Stimulated activated CD8-positive, alpha-beta memory T cell treated with anti-CD3 and anti-CD28 coated beads, Interleukin-4, amount 100 ng/mL, for 24 hours (primary cell): ENCODE measurements at places on chromosomes 12 and 14.

- DNase-seq: no peak
Measured at GRCh38 chr12:27052742-27053141, 29.6 kb downstream of the C12orf71 start.

GRCh38 chr12:46473634-46474329 lies 101.2 kb upstream of the SLC38A2 start:
- DNase-seq: no peak

- DNase-seq: no peak
Measured at GRCh38 chr12:92871116-92871515, 58.0 kb downstream of the EEA1 start.

DNA sequence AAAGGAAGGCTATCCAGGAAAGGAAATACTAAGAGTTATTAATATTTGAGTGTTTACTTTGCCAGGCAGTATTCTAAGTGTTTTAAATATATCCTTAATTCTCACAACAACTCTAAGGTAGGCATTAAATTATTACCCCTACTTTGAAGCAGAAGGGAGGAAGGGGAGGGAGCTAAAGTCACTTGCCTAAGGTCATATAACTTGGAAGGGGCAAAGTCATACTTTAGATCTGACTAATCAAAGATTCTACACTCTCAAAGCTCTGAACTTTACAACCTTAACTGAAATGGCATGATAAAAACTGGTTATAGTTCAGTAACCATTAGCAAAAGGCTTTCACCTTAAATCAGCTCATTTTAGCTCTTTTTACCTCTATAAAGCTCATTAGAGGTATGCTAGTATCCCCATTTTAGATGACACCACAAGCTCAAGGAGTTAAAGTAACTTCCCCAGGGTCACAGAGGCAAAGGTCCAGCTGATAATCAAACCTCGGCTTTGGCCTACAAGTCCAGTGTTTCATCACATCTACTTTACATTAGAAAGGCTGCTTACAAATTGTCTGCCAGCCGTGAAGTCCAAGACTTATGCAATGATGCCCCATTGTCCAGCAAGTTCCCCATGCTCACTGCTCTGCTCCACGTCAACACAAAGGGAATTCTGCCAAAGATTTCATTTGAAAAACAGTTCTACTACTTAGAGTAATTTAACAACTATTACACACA lies 223.9 kb downstream of the MED13L start:
- DNase-seq: no peak

GRCh38 chr12:7629465-7629864 lies 36.2 kb downstream of the APOBEC1 start:
- no peak for DNase-seq
